A172 (cell line): ENCODE measurements at places on chromosomes 7 and 10. TPM values are rescaled to one million over a fixed set of nuclear protein-coding genes. Genes with fewer than 3 reads are reported as not detected.

The DGKB gene
- total RNA-seq: 0.07 and 0.29 TPM in 2 replicates

The SYCE1 gene
- not detected in 2 replicates for total RNA-seq

- DNase-seq: no peak
Measured at GRCh38 chr10:10845826-10846503, 171.7 kb upstream of the CELF2 start.

The ZFAND2A gene
- 57.3 and 70.3 TPM in 2 replicates for total RNA-seq

The STAG3 gene
- 2.9 and 9.0 TPM in 2 replicates for total RNA-seq

- DNase-seq: no peak
Measured at GRCh38 chr10:127850944-127851343, 41.8 kb downstream of the CLRN3 start.

GRCh38 chr10:11724938-11725776, 17.0 kb upstream of the ECHDC3 start:
- peak; percentile 65 for DNase-seq

DNA sequence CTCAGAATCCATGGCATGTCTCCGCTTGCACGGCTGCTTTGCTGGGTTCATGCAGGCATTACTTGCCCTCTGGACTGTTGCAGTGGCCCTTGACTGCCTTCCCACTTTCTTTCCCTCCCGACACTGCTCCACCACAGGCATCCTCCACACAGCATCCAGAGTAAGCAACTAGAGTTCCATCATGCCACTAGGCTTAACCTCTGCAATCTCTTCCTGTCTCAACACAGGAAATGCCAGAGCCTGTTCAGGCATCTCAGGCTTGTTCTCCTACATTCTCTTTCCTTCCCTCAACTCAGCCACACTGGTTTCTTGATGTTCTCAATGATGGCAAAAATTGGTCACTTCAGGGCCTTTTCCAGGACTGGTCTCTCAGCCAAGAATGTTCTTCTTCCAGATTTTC, 284.5 kb upstream of the KLF6 start:
- DNase-seq: no peak
